Melanocyte of skin (primary cell): ENCODE measurements at places on chromosomes 11 and 22. TPM values are rescaled to one million over a fixed set of nuclear protein-coding genes. Genes with fewer than 3 reads are reported as not detected.

SLC22A6 gene
- total RNA-seq: not detected in 2 replicates

FLRT1 gene
- not detected in 2 replicates for total RNA-seq

CABP7 gene
- total RNA-seq: under 0.01 TPM in 1 of 2 replicates, not detected in the other

IFITM1 gene
- total RNA-seq: 103 and 715 TPM in 2 replicates

INSC gene
- 0.73 and 2.1 TPM in 2 replicates for total RNA-seq

NPAS4 gene
- not detected in 2 replicates for total RNA-seq

BRSK2 gene
- 0.77 and 1.00 TPM in 2 replicates for total RNA-seq

CRYBB3 gene
- total RNA-seq: not detected in 2 replicates

SLCO2B1 gene
- total RNA-seq: 0.93 and 5.3 TPM in 2 replicates

OR52N4 gene
- total RNA-seq: not detected in 2 replicates

OR10A2 gene
- not detected in 2 replicates for total RNA-seq

DEFB131B gene
- total RNA-seq: not detected in 2 replicates

IGF2 gene
- total RNA-seq: under 0.01 TPM in 2 replicates

NLRP14 gene
- total RNA-seq: under 0.01 TPM in 1 of 2 replicates, not detected in the other

CCDC73 gene
- total RNA-seq: not detected in 2 replicates

CATSPERZ gene
- total RNA-seq: 0.34 and 0.73 TPM in 2 replicates

CD3E gene
- total RNA-seq: not detected in 2 replicates

GRIA4 gene
- total RNA-seq: not detected in 2 replicates

OR4D5 gene
- not detected in 2 replicates for total RNA-seq

C11orf42 gene
- total RNA-seq: not detected in 2 replicates

KREMEN1 gene
- total RNA-seq: 8.3 and 11.6 TPM in 2 replicates

OR51B4 gene
- not detected in 2 replicates for total RNA-seq

MICAL2 gene
- total RNA-seq: 3.8 and 6.2 TPM in 2 replicates

PHRF1 gene
- total RNA-seq: 29.3 and 32.3 TPM in 2 replicates

INS gene
- not detected in 2 replicates for total RNA-seq

FAU gene
- 127 and 203 TPM in 2 replicates for total RNA-seq

OR52E8 gene
- total RNA-seq: not detected in 2 replicates
